ENCODE measurements at places on chromosomes 16 and 17.
A peak's percentile ranks its signal among the peaks of the same experiment; 100 is the strongest.

- DNase-seq: no peak
Measured at GRCh38 chr16:22765479-22765878, 48.5 kb upstream of the HS3ST2 start.

DNA sequence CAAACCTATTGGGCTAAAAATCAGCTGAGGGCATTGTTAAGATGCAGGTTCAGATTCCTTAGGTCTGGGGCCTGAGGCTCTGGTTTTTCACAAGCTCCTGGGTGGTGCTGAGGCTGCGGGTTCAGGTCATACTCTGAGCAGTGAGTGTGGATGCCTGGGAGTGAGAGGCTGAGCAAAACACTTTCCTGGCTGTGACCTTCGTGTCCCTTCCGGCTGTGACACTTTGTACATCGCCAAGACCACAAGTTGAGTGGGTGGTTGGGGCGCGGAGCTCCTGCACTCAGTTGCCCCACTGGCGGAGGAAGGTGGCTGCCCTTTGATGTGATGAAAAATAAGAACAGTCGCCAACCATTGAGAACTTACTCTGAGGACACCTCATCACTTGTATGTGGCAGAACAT lies 24.8 kb downstream of the CCR7 start:
- DNase-seq: no peak

GRCh38 chr17:4304417-4305027 lies 40.7 kb upstream of the ANKFY1 start:
- DNase-seq: peak; percentile 30

- no peak for DNase-seq
Measured at GRCh38 chr16:60419859-60420258, 1616.4 kb downstream of the CDH8 start.

GRCh38 chr17:1755827-1756262 lies 6.0 kb upstream of the SERPINF1 start:
- DNase-seq: no peak

GRCh38 chr17:31787857-31788570 lies 71.0 kb downstream of the COPRS start:
- no peak for DNase-seq

- DNase-seq: no peak
Measured at GRCh38 chr16:64153718-64154117, 968.1 kb downstream of the CDH11 start.

DNA sequence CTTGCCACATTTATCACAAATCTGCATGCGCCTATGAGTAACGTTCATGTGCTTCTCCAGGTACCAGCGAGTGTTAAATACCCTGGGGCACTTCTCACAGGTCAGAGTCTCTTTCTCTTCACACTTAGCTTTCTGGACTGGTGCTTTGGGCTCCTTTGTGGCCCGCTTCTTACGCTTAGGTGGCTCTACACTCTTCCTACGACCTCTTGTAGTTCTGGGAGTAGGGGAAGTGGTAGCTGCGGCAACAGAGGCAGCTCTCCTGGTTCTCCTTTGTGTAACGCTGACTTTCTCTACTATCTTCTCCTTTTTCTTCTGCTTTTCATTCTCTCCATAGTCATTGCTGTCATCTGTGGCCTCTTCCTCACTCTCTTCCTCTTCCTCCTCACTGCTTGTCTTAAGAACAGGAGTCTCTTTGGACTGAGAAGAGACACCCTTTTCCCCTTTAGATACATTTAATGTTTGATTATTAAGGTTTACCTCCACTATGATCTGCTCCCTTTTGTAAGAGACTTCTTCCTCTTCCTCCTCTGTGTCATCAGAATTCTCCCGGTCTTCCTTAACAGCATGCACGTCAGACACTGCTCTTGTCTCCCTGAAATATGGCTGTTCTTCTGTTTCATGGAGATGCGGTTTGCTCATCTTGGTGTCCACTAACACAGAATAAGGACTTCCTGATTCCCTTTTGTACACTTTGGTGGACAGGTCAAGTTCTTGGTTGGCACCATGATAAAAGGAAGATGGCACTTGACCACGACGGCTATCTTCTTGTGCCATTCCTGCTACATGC lies 45.0 kb downstream of the ZNF652 start:
- DNase-seq: no peak

DNA sequence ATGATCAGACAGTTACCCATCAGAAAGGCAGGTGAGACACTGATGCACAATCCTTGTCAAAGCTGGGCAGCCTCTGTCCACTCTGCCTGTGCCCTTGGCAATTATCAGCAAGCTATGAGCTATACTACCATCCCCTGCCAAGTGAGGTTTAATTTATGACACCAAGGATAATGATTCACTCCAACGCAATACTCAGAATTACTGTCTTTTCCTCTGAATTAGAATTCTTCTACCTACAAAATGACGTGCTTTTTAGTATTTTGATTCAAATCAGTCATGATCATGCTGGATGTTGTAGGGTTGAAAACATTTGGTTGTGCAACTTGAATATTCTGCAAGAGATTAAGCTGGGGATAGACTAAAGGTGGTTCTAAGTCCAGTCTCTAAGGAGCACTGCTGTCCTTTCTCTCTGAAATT lies 116.8 kb upstream of the SOX9 start:
- no peak for DNase-seq

DNA sequence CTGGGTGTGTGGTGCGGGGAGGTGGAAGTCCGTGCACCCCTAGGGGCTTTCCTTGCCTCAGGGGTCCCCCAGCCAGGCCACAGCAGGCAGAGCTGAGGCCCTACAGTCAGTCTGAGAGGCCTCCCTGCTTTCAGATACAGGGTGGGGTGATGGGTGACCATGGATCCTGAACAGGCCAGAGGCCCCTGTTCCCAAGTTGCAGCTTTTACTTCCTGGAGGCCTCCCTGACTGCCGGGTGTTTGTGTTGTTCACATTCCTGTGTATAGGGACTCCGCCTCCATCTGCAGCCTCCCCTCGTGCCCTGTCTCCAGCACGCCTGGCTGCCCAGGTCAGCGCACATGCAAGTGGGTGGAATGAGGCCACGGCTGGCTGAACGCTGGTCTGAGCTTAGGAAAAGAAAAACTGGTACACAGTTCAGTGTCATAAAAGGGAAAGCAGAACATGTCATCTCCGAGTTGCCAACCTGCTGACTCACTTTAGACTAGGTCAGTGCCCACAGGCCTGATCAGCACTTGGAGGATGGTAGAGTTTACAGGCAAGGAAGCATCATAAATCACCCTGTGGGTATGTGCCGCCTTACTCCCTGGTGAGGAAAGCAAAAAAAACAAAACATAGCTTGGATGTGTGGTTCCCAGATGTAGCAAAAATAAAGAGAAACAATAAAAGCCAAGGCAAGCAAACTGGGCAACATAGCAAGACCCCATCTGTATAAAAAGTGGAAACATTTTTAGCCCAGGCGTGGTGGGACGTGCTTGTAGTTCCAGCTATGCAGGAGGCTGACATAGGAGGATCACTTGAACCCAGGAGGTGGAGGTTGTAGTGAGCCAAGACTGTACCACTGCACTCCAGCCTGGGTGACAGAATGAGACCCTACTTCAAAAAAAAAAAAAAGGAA lies 6.2 kb upstream of the SLC7A6 start:
- DNase-seq: no peak

GRCh38 chr17:64327201-64327930 lies 63.3 kb downstream of the PECAM1 start:
- DNase-seq: no peak

DNA sequence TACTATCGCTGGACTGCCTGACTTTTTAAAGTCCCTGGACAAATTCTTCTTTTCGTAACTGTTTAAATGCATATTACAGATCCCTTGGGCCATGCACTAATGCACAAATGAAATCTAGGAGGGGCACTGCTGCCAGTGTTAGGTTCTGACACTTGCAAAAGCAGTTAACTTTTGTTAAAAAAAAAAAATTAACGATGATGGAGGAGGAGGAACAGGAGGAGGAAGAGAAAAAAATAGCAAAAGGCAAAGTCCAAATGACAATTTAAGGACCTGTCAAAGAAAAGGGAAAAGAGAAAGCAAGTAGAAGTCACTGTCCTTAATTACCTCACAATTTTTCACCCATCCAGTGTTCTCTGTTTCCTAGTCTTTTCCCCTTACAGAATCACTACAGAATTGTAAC lies 97.8 kb upstream of the CORO6 start:
- DNase-seq: no peak

GRCh38 chr17:82053556-82054263 lies 2.0 kb downstream of the GPS1 start:
- no peak for DNase-seq

GRCh38 chr16:86566601-86566965 lies at the start of gene FOXC2:
Gene FOXC2 (plus strand): TSS chr16:86566829. CDS start chr16:86567336, 507 bp downstream.
- peak; percentile 42 for DNase-seq

DNA sequence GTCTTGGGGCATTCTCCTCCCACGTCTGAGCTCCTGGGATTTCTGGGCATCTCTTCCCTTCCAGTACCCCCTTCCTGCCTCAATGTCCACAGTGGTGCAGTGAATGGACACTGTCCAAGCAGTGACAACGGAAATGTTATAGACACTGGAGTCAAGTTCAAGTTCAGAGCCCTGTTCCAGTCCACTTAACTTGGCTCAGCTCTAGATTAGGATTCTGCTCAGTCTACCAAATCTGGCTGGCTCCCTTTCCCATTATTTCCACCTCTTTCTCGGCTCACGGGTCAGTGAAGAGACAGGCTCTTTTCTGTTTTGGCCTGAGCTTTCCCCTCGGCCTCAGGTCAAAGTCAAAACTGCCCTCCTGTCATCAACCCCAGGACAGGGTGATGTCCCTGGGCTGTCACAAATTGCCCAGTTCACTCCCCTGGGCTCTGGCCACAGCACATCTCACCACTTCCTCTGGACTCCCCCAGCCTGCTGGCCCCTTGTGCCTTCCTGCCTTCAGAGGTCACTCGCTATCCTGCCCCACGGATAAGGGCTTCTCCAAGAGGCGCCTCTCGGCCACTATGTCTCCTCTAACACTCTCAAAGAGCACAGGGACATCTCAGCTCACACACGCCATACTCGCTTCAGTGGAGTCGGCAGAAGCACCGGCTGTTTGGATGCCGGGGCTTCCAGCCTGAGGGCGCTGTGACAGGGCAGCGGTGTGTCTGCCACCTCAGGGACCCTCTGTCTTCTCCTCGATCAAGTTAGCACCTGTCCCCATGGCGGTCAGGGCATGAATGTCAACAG lies 17.7 kb upstream of the MRPL38 start:
- no peak for DNase-seq

DNA sequence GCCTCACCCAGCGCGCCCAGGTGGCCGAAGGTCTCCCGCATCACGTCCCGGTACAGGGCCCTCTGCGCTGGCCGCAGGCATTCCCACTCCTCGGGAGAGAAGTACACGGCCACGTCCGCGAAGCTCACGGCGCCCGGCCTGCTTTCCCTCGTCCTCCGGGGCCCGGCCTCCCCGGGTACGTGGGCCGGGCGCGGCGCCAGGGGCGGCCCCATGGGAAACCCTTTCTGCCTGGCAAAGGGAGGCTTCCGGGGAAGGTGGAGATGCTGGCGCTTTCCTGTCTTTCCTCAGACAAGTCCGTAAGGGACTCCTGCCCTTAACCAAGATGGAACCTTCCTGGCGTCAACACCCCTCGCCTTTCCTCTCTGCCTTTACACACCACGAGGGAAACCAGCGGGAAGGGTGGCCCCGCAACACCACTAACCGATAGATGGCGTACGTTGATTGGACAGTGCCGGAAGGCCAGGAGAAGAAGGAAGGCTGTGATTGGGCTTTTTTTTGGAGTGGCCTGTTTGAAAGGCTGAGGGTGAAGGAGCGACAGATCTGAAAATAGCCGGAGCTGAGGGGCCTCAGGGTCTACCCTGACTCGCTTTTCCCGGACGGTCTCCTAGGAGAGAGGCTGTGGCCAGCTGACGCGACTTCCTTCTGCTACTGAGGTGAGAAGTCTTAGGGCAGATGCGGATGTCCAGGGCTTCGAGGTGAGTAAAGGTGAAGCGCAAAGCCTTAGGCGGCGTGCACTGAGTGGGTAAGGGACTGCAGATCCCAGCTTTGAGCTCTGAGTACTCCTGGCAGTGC lies at the start of gene ZNF785:
Gene ZNF785 (minus strand): TSS at position 298 of the 792 bp plus-strand sequence. CDS start 86 bp downstream, at position 212.
- DNase-seq: peak; percentile 91

DNA sequence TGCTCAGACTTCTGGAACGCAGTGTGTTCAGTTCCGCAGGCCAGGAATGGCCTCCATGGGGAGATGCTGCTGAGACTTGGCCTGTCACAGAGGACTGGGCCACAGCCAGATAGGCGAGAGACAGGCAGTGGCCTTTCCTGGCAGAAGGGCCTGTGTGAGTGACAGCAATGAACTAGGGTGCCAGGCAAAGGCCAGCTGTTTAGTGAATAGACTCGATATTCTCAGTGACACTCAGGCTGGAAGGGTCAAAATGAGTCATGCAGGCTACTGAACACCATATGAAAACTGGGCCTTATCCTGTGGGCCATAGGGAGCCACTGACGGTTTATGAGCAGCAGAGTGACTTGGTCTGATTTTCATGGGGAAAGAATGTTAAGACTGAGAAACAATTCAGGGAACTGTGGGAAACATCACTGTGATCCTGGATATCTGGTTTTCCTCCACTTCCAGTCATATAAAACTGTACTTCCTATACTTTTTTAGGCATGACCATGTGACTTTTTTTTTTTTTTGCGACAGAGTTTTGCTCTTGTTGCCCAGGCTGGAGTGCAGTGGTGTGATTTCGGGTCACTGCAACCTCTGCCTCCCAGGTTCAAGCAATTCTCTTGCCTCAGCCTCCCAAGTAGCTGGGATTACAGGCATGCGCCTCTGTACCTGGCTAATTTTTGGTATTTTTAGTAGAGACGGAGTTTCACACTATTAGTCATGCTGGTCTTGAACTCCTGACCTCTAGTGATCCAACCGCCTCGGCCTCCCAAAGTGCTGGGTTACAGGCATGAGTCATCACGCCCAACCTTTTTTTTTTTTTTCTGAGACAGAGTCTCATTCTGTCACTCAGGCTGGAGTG lies 5.2 kb upstream of the NUBP1 start:
- peak; percentile 16 for DNase-seq

GRCh38 chr17:36188891-36189306 lies 7.7 kb downstream of the CCL3L1 start:
- no peak for DNase-seq

GRCh38 chr17:78126895-78127238 lies 1.7 kb downstream of the TMC6 start:
- no peak for DNase-seq

GRCh38 chr17:45092911-45093430 lies 31.9 kb downstream of the NMT1 start:
- no peak for DNase-seq

- DNase-seq: no peak
Measured at GRCh38 chr16:67613808-67614207, 31.1 kb upstream of the CARMIL2 start.

GRCh38 chr16:81782236-81782635 lies 3.1 kb downstream of the PLCG2 start:
- no peak for DNase-seq

- DNase-seq: peak; percentile 27
Measured at GRCh38 chr16:68668266-68668665, 23.2 kb downstream of the CDH3 start.

GRCh38 chr16:86914876-86915717 lies 336.7 kb downstream of the FOXL1 start:
- DNase-seq: no peak

GRCh38 chr16:47734081-47734857 lies 273.1 kb downstream of the PHKB start:
- no peak for DNase-seq

- no peak for DNase-seq
Measured at GRCh38 chr17:51056813-51057510, 63.7 kb downstream of the SPAG9 start.

Measured in activated T-cell treated with anti-CD3 and anti-CD28 coated beads for 24 hours (primary cell).